ENCODE measurements at places on chromosomes 1 and 21. TPM values are rescaled to one million over a fixed set of nuclear protein-coding genes. Genes with fewer than 3 reads are reported as not detected.

The RIPPLY3 gene
- not detected for total RNA-seq

DNA sequence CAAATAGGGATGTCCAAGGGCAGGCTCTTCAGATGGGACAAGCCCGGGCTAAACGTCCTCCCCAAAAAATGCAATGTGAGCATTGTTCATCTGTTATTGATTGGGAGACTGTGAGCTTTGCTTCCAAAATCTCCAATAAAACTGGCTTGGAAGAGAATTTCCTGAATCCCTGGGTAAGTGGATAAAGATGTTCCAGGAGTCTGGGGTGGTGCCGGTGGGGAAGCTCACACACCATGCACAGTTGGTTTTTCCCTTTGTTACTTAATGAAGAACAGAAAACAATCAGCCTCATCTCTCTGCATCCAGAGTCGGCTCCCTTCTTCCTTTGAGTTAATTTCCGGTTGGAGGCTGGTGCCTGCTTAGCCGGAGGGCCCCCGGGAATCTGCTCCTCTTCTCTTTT is 72.1 kb upstream of the ZBTB40 start:
- DNase-seq, result no peak

DNA sequence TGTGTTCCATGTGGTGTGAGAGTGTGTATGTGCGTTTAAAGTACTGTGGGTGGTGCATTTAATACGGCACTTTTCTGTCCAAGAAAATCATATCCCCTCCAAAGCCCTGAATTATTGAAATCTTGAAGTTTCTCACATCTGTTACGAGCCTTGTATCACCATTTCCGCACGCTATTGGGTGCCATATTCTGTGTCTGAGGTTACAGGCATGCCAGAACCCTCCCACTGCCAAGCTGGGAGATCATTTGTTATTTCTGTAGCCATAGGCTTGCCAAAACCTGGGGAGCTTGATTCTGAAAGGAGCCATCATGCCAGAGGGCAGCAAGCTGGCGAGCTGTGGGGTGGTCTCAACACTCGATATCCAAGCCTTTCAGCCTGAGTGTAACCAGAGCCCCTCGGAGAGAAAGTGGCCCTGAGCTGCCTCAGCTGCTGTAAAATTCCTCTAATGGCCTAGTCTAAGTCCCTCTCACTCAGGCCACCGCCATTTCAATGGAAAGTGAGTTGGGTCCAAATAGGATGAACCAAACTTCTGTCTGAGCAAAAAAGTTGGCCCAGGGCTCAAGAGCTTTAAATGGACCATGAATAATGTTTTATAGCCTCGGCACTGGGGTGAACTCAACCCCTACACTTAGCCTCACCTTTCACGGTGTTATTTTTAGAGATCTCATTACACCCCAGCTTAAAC is 298.4 kb upstream of the DUSP10 start:
- DNase-seq, result no peak

GRCh38 chr1:12769031-12769430 is 4.5 kb upstream of the PRAMEF12 start:
- no peak for DNase-seq

DNA sequence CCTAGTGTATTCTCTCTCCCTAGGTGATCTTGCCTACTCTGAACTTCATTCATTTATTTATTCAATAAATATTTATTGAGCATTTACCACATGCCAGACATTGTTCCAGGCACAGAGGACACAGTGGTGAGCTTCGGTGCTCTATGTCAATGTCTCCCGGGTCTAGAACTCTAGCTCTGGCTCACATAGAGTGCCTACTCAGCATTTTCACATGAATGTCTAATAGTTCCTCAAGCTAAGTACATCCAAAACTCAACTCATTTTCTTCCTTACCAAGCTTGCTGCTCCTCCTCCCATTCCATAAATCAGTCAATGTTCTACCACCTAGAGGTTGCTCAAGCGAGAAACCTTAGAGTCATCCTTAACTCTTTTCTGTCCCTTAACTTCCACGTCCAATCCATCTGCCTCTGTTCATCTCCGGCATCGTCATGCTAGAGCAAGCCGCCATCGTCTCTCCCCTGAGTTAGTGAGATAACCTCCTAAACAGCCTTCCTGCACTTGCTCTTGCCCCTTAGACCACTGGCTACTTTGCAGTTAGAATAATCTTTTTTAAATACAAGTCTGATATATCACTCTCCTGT is 67.5 kb downstream of the TMEM53 start:
- no peak for DNase-seq

The HUNK gene
- total RNA-seq, result 5.5 TPM

- DNase-seq, result no peak
Observed at GRCh38 chr1:25782608-25783201, 17.3 kb upstream of the SELENON start.

- no peak for DNase-seq
Observed at GRCh38 chr1:180912211-180912800, 391 bp upstream of the KIAA1614 start.

DNA sequence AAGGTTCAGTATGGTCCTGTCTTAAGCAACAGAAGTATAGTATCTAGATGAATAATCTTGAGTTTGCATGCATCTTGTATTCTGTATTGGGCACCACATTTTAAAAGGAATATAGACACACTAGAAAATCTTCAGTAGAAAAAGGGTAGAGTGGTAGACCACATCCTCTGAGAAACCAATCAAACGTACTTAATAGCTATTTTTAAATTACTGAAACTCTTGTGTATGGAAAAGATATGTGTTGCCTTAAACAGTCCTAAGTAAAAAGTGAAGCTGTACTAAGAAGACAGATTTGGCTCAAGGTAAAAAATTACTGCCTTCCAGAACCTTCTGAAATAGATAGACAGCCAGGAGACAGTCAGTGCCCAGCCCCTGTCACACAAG is 3.1 kb downstream of the CTXND2 start:
- no peak for DNase-seq

GRCh38 chr1:179823693-179824092 is 53.9 kb downstream of the TOR1AIP2 start:
- no peak for DNase-seq

DNA sequence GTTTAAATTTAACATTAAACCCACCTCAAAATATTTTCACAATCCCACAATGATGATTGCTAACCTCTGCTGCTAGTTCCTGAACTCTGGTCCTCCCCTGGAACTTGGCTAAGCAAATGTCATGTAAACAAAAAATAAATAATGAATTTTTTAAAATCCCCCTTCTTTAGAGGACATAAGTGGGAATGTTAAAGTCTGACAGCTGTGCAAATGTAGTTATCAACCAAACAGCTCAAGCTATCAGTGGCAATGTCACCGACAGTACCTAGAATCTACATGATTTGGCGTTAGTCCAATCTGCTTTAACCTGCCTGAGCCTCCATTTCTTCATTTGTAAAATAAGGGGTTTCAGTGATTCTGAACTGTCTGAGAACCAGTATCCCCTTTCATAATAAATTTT is 67.7 kb downstream of the GDAP2 start:
- DNase-seq, result no peak

The A3GALT2 gene
- total RNA-seq, result not detected

DNA sequence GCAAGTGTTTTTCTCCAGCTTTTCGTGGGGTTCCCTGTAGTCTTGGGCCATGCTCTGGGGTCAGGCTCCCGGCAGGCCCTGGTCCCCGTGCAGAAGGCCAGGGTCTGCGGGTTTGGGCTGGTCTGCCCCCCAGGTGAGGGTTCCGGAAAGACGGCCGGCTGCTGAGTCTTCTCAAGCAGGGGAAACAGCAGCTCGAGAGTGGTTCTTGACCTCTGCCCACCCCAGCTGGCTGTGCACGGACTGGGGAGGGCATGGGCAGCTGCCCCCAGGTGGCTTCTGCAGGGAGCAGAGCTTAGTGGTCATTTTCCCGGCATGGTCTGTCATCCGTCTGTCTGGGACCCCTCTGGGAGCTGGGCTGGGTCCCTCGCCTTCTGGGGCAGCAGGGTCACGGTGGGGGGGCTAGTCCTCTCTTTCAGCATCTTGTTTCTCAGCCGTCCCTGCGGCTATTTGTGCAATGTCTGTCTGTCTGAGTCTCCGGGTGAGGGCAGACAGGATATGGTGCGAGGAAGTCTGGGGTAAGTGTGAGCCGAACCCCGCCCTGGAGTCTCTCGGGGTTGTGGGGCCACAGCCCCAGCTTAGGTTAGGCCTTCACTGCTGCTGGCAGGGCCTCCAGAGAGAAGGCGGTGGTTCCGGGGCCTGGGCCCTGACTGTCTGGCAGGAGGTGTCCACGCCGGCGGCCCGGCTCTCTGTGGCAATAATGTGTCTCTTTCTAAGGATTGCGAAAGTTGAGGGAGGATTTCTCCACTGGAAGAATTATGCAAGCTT is 6.1 kb downstream of the SKI start:
- DNase-seq, result no peak

The OR2L5 gene
- not detected for total RNA-seq

DNA sequence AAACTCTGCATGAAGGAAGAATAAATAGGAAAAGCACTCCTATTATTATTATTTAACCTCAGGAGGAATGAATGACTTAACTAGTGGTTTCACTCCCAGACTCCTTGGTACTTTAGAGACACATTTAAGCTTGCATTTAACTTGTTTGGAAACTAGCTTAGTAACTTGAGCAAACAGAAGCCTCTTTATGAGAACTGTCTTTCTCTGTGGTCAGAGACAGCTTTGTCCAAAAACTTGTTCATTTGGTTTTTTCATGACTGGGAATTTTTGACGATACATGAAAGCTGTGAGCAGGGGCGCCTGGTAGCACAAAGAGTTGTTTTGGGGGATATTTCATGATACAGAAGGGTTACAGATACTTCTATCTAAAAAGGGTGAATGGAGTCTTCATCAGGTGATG is 33.6 kb upstream of the VTCN1 start:
- DNase-seq, result no peak

The PDZK1 gene
- 0.23 TPM for total RNA-seq

DNA sequence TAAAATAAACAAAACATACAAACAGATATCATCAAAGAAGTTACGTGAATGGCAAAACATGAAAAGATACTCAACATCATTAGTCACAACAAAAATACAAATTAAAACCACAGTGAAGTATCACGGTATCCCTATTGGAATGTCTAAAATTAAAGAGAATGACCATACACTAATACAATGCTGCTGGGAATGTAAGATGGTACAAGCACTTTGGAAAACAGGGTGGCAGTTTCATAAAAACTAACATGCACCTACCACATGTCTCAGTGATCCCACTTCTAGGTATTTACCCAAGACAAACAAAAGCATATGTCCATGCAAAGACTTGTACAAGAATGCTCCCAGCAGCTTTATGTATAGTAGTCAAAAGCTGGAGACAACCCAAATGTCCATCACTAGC is 69.1 kb downstream of the HSF2BP start:
- no peak for DNase-seq

- DNase-seq, result no peak
Observed at GRCh38 chr21:42079939-42080787, 9.0 kb downstream of the UMODL1 start.

Data from OCI-LY7 (cell line).